Immature natural killer cell (primary cell): ENCODE measurements at places on chromosomes 4 and X.

DNA sequence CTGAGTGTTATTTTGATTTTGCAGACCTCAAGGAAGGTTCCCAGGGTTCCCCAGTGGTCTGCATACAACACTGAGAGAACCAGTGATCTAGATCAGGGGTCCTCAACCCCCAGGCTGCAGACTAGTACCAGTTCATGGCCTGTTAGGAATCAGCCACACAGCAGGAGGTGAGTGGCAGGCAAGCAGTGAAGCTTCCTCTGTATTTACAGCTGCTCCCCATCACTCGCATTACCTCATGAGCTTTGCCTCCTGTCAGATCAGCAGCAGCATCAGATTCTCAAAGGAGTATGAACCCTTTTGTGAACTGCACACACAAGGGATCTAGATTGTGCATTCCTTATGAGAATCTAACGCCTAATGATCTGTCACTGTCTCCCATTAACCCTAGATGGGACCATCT, 28.5 kb downstream of the EDNRA start:
- no peak for DNase-seq
- H3K36me3 ChIP-seq = no peaks in the 10 kb centered on the region
- H3K4me3 ChIP-seq = no peak overlapping the region
- H3K27ac ChIP-seq = no peak overlapping the region
- no peaks in the 10 kb centered on the region for H3K4me1 ChIP-seq

GRCh38 chr4:82528074-82528473, 33.7 kb downstream of the TMEM150C start:
- DNase-seq = no peak
- no peak overlapping the region for H3K4me3 ChIP-seq
- no peak overlapping the region for H3K27ac ChIP-seq
- H3K4me1 ChIP-seq = no peaks in the 10 kb centered on the region
- H3K27me3 ChIP-seq = peaks cover 2% of the 10 kb centered on the region

- no peaks in the 10 kb centered on the region for H3K4me1 ChIP-seq
- no peaks in the 10 kb centered on the region for H3K27me3 ChIP-seq
- H3K36me3 ChIP-seq = no peaks in the 10 kb centered on the region
- H3K4me3 ChIP-seq = no peak overlapping the region
Observed at GRCh38 chr4:35342833-35343232, 901.5 kb downstream of the ARAP2 start.

DNA sequence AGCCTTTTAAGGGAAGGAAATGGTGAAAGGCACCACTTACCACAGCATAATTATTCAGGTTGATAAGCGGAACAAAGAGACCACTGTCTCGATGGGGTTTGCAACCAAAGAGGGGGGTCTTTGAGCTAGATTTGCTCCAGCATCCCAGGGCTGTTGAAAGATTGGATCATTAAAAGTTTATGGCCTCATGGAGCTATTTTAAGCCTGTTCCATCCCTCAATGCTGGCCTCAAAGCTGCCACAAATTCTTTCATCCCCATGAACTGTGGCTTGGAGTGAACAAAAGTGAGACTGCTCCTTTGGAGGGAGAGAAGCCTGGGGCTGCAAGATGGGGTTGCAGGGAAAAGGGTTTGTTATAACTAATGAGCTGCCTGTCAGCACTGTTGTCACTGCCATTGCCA, 209.8 kb downstream of the RTL9 start:
- no peak overlapping the region for H3K4me3 ChIP-seq
- peaks cover 4% of the 10 kb centered on the region for H3K27me3 ChIP-seq

DNA sequence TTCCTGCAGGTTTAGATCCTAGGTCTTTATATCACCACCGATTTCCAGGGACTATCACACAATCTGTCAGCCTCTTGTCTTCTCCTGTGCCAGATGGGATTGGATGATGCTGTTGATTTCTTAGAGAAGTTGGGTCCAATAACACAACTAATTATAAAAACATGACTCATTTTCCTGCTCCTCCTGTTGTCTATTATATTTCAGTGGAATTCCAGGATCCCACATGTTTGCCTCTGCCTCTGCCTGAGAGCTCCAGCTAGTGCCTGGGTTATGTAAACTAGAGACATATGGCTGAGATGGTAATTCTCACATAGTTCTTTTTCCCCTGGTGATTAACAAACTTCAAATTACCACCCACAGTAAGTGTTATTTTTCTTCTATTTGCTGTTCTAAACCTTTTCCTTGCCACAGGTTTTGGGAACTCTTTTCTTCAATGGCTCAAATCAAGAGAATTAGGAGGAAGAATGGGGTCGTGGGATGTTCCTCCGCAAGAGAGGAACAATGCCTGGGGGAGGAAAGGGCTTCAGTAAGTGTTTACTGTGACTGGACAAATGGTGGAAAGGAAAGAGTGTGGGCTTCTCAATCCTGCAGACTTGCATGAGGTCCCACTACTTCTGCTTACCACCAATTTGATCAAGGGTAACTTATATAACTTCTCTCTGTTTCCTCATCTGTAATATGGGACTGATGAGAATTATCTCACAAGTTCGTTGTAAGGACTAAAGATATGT, 3.4 kb upstream of the HOPX start:
- peaks cover 2% of the 10 kb centered on the region for H3K27me3 ChIP-seq
- H3K4me1 ChIP-seq = peaks cover 9% of the 10 kb centered on the region
- H3K27ac ChIP-seq = no peak overlapping the region

GRCh38 chr4:26717332-26717731, 133.4 kb downstream of the TBC1D19 start:
- DNase-seq = no peak
- H3K27ac ChIP-seq = no peak overlapping the region
- H3K4me3 ChIP-seq = no peak overlapping the region
- peaks cover 11% of the 10 kb centered on the region for H3K36me3 ChIP-seq

GRCh38 chr4:10524196-10524833, 67.1 kb upstream of the ZNF518B start:
- H3K36me3 ChIP-seq = no peaks in the 10 kb centered on the region
- H3K27ac ChIP-seq = no peak overlapping the region
- no peak overlapping the region for H3K4me3 ChIP-seq
- H3K27me3 ChIP-seq = no peaks in the 10 kb centered on the region
- no peak for DNase-seq

- no peak overlapping the region for H3K27ac ChIP-seq
- no peaks in the 10 kb centered on the region for H3K27me3 ChIP-seq
- H3K36me3 ChIP-seq = no peaks in the 10 kb centered on the region
- H3K4me1 ChIP-seq = no peaks in the 10 kb centered on the region
- H3K4me3 ChIP-seq = no peak overlapping the region
Observed at GRCh38 chr4:93152491-93152890, 676.1 kb upstream of the ATOH1 start.

GRCh38 chr4:141376769-141377168, 156.1 kb downstream of the ZNF330 start:
- no peak overlapping the region for H3K4me3 ChIP-seq
- no peak for DNase-seq
- no peaks in the 10 kb centered on the region for H3K27me3 ChIP-seq
- H3K36me3 ChIP-seq = no peaks in the 10 kb centered on the region
- H3K27ac ChIP-seq = no peak overlapping the region

DNA sequence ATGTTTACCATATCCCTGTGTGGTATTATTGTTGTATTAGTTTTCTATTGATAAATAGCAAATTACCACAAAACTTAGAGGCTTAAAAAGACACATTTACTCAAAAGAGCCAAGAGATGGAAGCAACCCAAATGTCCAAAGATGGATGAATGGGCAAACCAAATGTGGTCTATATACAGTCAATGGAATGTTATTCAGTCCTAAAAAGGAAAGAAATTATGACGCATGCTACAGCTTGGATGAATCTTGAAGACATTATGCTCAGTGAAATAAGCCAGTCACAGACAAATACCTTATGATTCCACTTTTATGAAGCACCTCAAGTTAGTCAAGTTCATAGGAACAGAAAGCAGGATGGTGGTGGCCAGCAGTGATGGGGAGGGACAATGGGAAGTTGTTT, 144.7 kb downstream of the QDPR start:
- H3K27ac ChIP-seq = no peak overlapping the region
- peaks cover 10% of the 10 kb centered on the region for H3K27me3 ChIP-seq
- no peaks in the 10 kb centered on the region for H3K36me3 ChIP-seq
- no peaks in the 10 kb centered on the region for H3K4me1 ChIP-seq
- no peak for DNase-seq

DNA sequence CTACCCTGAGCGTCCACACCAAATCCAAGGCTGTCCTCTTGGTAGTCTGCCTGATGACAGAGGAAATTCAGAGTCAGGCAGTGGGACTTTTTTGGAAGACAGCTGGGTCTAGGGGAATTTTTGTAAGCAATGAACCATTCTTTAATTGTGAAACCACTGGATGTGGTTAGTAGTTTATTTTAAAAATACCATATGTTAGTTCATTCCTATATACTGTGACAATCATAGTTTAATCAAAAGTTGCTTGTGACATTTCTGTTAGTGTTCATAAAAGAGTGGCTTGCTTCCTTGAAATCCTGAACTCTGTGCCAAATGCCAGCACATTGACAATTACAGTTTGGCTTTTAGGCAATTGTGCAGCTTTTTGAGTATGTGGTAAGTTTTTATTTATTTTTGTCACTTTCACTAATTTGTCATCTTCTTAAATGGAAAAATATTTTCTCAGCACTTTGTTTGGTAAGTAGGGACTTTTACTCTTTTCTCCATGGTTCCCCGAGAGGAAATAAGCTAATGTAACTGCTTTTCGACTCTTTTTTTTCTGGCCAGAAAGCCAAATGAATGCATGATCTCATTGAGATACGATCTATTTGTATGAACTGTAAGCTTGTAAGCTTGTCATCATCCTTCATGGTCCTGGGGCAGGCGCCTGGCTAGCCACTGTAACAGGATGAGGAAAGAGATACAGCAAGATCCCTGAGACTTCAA, 72.6 kb upstream of the SLC4A4 start:
- H3K27me3 ChIP-seq = no peaks in the 10 kb centered on the region
- H3K4me3 ChIP-seq = no peak overlapping the region
- H3K27ac ChIP-seq = peak overlapping the region; percentile 69
- no peak for DNase-seq
- no peaks in the 10 kb centered on the region for H3K36me3 ChIP-seq

GRCh38 chr4:125681240-125681639, 366.5 kb downstream of the FAT4 start:
- DNase-seq = no peak
- no peaks in the 10 kb centered on the region for H3K4me1 ChIP-seq
- no peaks in the 10 kb centered on the region for H3K36me3 ChIP-seq
- H3K4me3 ChIP-seq = no peak overlapping the region

DNA sequence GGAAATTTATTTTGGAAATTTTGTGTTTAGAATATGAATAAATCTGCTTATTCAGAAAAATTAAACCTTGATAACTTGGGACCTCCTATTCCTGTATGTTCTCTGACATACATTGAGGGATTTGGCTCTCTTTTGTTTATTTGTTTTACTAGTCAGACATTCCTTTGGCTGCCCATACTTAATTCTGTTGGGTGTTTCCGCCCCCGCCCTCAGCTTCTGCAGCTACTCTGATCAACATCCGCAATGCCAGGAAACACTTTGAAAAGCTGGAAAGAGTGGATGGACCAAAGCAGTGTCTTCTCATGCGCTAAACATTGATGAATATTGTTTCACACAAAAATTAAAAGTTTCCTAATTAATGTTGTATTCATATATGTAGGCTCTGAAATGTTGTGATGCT, 40.5 kb downstream of the RRAGB start:
- H3K4me1 ChIP-seq = no peaks in the 10 kb centered on the region
- no peak overlapping the region for H3K4me3 ChIP-seq
- H3K36me3 ChIP-seq = peaks cover 7% of the 10 kb centered on the region
- no peak overlapping the region for H3K27ac ChIP-seq

DNA sequence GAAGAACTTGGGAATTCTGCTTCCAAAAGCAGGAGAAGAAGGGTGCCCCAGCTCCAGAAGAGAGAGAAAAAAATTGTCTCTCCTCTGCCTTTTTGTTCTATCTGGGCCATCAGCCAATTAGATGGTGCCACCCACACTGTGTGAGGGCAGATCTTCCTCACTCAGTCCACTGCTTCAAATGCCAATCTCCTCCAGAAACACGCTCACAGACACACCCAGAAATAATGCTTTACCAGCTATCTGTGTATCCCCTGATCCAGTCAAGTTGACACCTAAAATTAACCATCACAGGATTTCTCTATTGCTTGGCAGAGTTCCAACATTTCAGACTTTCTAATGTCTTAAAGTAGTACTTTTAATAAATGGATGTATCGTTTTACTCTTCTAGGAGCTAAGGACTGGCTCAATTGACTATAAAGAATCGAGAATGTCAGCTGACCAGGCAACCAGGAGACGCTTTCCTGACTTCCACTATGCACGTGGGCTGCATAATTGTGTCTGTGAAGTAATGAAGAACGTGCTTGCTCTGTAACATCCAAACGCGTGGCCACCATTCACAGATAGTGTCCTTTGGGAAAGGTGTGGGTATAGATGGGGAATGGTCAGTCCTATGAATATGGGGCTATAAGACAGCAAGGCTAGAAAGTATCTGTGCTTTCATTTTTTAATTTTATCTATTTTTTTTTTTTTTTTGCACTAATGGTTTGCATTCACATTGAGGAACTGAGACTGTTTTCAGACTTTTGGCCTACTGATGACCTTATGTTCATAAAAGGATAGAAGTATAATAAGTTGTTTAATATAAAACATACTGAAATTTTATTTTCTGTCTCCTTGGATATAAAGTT, 9.9 kb upstream of the SMIM20 start:
- no peak for DNase-seq
- no peaks in the 10 kb centered on the region for H3K4me1 ChIP-seq
- no peak overlapping the region for H3K4me3 ChIP-seq
- H3K27ac ChIP-seq = no peak overlapping the region
- no peaks in the 10 kb centered on the region for H3K36me3 ChIP-seq
